Left kidney (tissue), 8 donors: ENCODE measurements at places on chromosomes 7 and 10. TPM values are rescaled to one million over a fixed set of nuclear protein-coding genes. Genes with fewer than 3 reads are reported as not detected.

The DENND11 gene
- 40.2 TPM for polyA plus RNA-seq

DNA sequence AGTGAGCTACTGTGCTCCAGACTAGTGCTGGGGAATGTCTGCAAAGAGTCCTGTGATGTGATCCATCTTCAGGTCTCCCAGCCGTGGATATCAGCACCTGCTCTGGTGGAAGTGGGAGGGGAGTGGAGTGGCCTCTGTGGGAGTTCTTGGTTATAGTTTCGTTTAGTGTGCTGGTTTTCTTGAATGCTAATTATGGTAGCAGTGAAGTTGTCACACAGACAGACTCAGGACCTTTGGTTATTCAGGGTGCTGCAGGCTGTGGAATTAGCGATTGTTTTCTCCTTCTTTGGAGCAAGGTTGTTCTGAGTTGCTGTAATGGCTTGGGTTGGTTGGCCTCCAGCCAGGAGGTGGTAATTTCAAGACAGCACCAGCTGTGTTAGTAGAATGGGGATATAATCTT lies 132.7 kb upstream of the HGF start:
- no peak for DNase-seq

DNA sequence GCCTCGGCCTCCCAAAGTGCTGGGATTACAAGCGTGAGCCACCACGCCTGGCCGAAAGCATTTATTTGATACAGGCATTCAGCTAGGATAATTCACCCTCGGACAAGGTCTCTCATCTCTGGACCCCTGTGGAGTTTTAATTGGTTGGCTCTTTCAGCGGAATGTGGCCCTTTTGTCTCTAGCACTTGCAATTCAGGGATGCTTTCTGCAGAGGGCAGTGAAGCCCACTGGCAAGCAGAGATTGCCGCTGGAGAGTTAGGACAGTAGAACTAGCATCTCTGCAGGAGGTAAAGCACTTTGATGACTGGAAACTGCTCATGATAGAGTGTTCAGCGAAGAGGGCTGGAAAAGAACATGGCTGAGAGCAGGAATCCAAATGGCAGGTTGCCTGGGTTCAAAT lies 62.0 kb downstream of the SUFU start:
- no peak for DNase-seq

DNA sequence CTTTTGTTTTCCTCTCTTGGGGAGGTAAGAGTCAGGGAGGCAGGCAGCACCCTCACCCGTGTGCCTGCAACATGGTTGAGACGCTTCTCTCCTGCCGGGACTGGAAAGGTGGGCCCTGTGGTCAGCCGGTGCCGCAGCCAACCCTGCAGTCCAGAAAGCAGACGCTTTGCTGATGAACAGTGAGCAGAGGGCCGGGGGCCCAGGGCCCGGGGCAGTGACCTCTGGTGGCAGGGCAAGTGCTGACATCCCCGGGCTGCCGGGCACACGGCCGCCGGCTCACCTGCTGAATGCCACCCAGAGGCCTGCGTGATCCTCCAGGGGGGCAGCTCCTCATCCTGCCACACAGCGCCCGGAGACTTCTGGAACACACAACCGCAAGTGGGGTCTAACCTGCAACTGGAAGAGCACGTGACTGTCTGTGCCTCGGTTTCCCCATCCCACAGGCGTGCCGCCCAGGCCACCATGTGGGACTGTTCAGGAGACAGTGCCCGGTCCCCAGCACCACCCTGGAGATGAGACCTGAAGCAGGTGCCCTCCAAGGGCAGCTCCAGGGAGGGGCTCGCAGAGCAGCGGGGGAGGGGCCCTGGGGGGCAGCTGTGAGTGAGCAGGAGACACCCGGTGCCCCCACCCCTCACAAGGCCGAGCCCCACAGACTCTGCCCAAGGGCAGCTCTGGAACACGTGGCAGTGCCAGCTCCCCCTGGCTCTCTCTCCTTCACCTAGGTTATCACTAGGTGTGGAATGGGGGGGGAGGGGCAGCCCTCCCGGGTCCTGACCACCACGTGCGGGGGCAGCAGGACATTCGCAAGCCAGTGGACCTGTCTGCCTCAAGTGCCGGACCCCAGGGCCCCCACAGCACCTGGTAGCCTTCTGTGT lies 2.2 kb upstream of the ADGRA1 start:
- DNase-seq = no peak

The ADAM22 gene
- 14.2 TPM for polyA plus RNA-seq

GRCh38 chr10:66349726-66350125 lies 576.1 kb upstream of the LRRTM3 start:
- no peak for DNase-seq

DNA sequence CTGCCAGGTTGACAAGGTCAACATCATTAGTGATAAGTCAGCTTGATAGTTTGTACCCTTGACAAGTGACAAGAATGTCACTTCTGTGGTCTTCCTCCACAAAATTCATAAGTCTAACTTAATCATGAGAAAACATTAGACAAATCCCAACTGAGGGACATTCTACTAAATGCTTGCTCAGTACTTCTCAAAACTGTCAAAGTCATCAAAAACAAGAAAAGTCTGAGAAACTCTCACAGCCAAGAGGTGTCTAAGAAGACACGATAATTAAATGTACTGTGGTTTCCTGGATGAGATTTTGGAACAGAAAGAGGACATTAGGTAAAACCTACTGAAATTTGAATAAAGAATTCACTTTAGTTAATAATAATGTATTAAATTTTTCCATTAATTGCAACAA lies 29.8 kb upstream of the SLC16A12 start:
- DNase-seq = no peak

GRCh38 chr10:91380873-91381256 lies 29.3 kb upstream of the HECTD2 start:
- DNase-seq = no peak

GRCh38 chr7:30979027-30979426 lies 15.3 kb downstream of the GHRHR start:
- DNase-seq = no peak

GRCh38 chr7:111867348-111867931 lies 305.1 kb upstream of the IMMP2L start:
- no peak for DNase-seq

DNA sequence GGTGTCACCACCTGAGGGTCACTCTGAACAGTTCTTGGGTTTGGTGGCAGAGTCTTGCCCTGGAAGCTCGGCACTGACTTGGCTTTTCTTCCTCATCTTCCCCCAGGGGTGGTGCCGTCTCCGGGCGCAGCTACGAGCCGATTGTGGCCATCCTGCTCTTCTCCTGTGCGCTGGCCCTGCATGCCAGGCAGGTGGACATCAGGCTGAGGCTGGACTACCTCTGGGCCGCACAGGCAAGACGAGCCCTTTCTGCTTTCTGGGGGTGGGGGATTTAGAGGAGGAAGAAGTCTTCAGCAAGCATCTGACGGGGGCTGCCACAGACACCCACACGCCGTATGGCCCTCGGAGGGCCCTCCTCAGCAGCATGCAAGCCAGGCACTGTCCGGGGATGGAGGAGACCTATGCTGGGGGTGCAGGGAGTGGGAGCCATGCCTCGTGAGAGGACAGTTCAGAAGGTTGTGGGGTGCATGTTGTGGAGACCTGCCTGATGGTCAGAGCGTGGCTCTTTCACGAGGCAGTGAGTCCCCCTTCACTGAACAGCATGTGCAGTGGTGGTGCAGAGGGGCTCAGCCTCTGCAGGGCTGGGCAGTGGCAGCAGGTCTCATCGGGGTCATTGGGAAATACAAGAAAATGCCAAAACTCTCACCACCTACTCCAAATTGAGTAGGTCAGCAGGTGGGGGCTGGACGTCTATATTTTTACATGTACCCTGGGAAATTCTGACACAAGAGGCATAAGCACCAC lies 112.4 kb downstream of the ADCY1 start:
- no peak for DNase-seq

DNA sequence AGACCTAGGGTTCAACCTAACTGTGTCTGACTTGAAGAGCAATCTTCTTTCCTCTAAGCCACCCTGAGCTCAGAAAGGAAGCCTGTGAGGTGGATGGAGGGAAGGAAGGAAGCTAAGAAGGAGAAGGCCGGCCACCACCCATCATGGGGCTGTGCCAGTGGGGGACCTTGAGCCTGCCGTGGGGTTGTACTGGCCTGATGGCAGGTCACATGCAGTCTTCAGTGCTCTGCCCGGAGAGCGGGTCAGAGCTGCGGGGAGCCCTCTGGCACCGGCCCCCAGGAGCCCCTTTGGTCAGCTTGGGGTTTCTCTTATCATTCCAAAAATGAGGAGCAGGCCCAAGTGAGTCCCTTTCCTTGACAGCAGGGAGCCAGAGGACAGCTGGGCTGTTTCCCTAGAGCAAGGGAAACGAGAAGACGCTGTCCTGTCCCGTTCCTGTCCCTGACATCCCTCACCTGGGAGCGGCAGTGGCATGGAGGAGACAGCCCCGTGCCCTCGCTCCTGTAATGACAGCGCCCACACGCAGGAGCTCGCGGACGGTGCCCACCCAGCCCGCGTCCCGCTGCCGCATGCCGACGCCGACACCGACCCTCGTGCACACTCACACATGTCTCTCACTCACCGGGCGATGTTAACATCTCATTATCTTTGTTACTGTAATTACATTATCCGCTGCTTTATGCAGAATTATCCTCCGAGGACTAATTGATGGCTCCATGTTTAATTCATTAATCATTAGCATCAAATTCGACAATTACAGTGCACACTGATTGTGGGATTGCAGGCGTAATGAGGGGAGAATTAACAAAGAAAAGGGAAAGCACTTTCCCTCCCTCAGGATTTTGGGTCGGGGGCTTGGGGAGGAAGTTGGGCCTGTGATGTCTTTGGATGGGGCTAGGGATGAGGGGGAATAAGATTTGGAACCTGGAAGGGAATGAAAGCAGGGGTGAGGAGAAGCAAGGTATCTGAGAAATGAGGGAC lies 31.3 kb downstream of the GBX1 start:
- DNase-seq = no peak

The TIMM23B gene
- 22.7 TPM for polyA plus RNA-seq

The ARHGEF35 gene
- polyA plus RNA-seq = 24.0 TPM

- DNase-seq = no peak
Observed at GRCh38 chr10:93062514-93063143, 2.0 kb downstream of the CYP26C1 start.

GRCh38 chr10:130814610-130815009 lies 496.9 kb downstream of the TCERG1L start:
- no peak for DNase-seq

The VGF gene
- 0.20 TPM for polyA plus RNA-seq

The TWIST1 gene
- 6.6 TPM for polyA plus RNA-seq

GRCh38 chr10:99784016-99784726 lies 1.7 kb downstream of the ABCC2 start:
- DNase-seq = no peak

The LIPM gene
- not detected for polyA plus RNA-seq

- DNase-seq = no peak
Observed at GRCh38 chr7:151178831-151179230, 8.2 kb downstream of the ASB10 start.

GRCh38 chr10:114310346-114310745 lies 71.3 kb downstream of the VWA2 start:
- DNase-seq = no peak

GRCh38 chr7:110650328-110650727 lies 440.6 kb upstream of the LRRN3 start:
- DNase-seq = no peak

The SUV39H2 gene
- polyA plus RNA-seq = 30.1 TPM

GRCh38 chr7:46830-47140 lies 145.6 kb upstream of the FAM20C start:
- DNase-seq = no peak

DNA sequence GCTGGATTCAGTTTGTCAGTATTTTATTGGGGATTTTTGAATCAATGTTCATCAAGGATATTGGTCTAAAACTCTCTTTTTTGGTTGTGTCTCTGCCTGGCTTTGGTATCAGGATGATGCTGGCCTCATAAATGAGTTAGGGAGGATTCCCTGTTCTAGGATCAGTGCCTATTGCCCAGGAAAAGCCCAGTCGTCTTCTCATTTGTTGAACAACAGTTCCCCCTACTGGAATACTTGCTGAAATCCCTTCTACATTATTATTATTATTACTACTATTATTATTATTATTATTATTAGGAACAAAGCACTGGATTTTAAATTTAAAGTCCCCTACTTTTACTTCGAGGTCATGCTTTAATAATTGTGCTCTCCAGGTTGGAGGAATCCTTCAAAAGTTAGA lies 528.9 kb downstream of the MAGI2 start:
- no peak for DNase-seq

The DDIT4 gene
- polyA plus RNA-seq = 37.7 TPM

- no peak for DNase-seq
Observed at GRCh38 chr10:86522510-86522855, 891 bp upstream of the WAPL start.

GRCh38 chr7:39531818-39532217 lies 34.4 kb upstream of the YAE1 start:
- DNase-seq = no peak

The NPFFR1 gene
- 0.15 TPM for polyA plus RNA-seq

The EMX2 gene
- 177 TPM for polyA plus RNA-seq

GRCh38 chr10:97522937-97523336 lies 24.2 kb downstream of the UBTD1 start:
- DNase-seq = no peak

GRCh38 chr10:59750155-59750945 lies 2.9 kb downstream of the MRLN start:
- no peak for DNase-seq

The TLX1 gene
- not detected for polyA plus RNA-seq

GRCh38 chr7:8511855-8512254 lies 78.4 kb downstream of the NXPH1 start:
- DNase-seq = no peak

DNA sequence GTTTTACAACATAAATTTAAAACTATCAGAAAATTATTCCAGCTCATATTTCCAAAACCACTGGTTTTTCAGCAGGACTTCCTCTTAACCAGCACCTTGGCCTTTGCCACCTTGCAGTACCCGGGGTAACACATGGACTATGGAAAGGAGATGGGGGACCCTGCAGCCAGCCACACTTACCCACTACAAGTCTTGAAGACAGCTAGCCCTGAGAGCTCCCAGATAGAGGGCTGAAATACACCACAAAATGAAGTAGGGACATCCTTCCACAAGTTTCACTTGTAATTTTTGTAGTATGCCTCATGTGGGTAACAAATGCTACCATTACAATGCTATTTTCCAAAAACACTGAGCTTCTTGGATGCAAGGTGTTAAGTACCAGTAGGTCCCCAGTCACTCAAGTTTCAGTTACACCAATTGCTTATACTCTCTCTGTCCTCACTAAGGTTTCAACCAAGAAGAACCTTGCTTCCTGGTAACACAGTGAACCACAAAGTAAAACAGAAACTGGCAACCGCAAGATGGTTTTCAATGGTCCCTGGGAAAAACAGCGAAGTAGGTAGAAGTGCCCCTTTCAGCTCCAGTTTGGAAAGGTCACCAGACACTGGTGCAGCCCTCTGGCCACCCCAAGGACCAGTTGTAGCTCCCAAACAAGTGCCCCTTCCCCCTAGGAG lies 110.9 kb downstream of the SGMS1 start:
- DNase-seq = no peak

GRCh38 chr7:123208793-123209192 lies 9.0 kb upstream of the SLC13A1 start:
- DNase-seq = no peak

DNA sequence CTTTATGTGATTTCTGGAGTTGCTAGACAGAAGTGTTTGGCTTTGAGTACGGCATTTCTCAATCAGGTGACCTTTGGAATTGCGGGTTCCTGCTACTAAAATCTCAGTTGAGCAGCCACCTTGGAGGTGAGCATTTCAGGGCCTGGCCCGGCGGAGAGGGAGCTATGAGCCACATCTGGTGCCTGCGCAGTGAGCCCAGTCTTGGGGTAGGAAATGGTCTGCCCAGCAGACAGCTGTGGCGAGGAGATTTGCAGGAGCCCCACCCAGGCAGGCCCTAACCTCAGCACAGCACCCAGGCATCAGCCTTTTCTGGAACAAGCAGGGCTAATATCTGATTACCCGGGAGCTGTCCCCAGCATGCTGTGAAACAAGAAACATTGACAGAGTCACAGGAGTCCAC lies 547.9 kb upstream of the FOXK1 start:
- no peak for DNase-seq

GRCh38 chr10:103193820-103194529 lies 903 bp upstream of the NT5C2 start:
- DNase-seq = no peak

The AASS gene
- polyA plus RNA-seq = 80.6 TPM
